Fibroblast of skin of back (primary cell): ENCODE measurements at places on chromosomes 11 and 22.

DNA sequence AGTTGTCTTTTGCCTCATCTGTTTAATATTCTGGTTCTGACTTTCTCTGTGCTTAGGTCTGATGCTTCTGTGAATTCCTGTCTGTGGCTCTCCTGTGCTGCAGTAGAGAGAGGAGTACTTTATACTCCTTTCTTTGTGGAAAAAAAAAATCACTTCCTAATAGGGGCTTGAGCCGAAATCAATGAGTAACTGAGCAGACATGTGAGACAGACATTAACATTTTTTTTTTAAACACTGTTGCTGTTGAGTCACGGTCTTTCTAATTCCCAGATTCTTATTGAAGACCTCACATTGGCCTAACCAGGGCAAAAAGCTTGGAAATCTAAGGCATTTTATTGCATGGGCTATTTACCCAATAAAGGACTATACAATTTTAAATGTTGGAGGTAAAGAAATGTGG lies 86.1 kb downstream of the GRM5 start:
- peak; percentile 62 for DNase-seq

DNA sequence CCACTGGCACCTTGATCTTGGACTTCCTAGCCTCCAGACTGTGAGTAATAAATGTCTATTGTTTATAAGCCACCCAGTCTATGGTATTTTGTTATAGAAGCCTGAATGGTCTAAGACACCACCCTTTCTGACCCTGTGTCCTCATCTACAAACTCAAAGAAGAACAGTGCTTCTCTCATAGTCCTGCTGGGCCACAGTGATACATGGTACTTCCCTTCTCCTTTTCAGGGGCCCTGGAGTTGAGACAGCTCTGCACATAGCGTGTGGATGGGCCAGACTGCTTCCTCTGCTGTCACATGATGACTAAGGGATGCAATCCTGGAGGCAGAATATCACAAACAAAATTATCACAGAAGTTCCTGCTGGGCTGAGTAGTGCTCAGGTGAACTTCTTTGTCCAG lies 5.0 kb downstream of the KCNJ11 start:
- peak; percentile 9 for DNase-seq

GRCh38 chr11:25576320-25576719 lies 755.6 kb upstream of the ANO3 start:
- peak; percentile 2 for DNase-seq

DNA sequence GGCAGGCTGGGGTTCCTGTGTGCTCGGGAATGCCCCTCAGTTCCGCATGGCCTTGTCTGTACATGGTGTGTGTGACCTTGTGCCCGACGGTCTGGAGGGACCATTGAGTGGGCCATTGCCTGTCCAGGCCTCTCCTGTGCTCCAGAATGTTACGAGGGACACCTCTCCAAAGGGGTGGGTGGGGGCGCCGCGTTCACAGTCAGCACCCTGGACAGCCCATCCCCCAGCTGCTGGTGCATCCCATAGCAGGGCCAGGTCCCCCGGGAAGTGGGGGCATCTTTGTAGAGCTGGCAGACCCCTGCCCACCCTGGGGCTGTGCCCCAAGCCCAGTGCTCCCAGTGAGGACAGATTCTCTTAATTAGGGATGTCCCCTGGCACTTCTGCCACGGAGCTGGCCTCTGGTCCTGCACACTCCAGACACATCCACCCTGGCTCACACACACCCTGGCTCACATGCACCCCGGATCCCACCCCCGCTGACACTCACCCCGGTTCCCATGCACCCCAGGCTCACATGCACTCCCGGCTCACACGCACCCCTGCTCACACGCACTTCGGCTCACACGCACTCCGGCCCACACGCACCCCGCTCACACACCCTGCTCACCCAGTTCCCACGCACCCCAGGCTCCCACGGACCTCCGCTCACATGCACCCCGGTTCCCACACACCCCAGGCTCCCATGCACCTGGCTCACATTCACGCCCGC lies 15.6 kb downstream of the TSPAN4 start:
- DNase-seq: no peak

- no peak for DNase-seq
Observed at GRCh38 chr11:105298174-105298573, 158.6 kb upstream of the CARD18 start.

DNA sequence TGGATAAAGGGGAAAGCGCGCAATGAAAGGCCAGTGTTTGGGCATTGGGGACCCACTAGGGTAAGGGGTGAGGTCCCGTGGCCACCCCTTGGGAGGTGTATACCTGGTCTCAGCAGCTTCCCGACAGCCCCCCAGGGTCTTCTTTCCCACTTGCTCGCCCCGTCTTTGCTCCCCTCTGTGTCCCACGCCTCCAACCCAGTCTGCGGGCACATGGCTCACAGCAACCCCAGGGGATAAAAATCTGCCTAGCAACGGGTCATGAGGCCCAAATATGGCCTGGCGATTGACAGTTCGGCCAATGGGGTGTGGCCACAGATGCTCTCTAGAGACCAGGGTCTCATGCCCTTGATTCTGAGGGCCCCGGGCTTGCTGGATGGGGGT lies 41.6 kb downstream of the AHNAK start:
- DNase-seq: no peak

DNA sequence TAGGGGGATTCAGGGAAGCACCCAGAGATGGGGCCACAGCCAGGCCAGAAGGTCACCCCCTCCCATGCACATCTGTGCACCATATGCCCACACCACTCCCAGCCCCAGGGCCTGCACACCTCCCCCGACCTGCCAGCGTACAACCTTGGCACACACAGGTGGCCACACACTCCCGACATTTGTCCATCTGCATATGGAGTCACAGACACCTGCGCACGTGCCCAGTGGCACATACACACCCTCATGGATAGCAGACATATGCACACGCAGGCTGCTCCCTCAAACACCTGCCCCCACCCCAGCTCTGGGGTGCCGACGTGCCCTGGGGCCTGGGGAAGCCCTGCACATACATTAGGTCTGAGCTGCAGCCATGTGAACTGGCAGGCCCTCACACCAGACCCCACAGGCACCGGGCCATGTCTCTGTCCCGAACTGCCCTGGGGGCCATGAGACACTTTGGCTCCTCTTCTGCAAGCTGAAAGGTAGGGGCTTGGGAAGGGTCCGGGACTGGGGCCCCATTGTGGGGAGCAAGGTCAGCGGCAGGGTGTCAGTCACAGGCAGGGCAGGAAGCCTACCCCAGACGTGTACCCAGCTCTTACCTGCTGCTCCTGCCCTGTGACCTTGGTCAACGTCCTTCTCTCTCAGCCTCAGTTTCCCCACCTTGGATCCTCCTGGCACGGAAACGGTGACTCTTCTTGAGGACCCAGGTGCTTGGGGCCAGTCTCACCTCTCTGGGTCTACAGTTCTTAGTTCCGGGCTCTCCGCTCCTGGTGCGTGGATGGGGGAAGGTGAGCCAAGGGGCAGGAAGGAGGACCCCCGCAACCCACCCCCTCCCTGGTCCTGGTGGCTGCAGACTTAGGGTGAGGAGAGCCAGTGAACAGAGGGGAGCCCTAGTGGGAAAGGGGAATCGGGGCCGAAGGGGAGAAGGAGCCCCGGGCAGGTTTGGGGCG lies 579 bp upstream of the CABP7 start:
- no peak for DNase-seq

GRCh38 chr11:62665599-62666258 lies 617 bp downstream of the CSKMT start:
- DNase-seq: peak; percentile 47
